ENCODE measurements at places on chromosomes 3 and 15.
A peak's percentile ranks its signal among the peaks of the same experiment; 100 is the strongest.

GRCh38 chr3:37668818-37669610 lies 192.7 kb upstream of the CTDSPL start:
- DNase-seq = no peak

DNA sequence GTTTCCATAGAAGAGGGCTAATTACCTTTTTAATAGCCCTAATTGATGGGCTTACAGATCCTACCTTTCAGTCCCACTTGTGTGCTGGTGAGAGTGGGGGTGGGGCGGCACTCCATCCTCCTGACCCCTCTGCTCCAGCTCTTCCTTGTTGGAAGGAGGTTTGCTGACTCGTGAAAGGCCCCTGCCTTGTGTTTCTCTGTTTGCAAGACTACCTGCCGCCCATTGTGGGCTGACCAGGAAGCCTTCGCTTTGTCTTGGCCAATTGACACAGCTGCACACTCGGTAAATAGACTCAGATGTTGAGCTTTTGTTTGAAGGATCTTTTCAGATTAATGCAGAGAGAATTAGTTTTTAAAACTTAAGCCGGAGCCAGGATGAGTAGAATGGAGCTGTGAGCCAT lies 197.3 kb upstream of the HES1 start:
- no peak for DNase-seq

GRCh38 chr3:106068381-106068780 lies 199.6 kb upstream of the CBLB start:
- no peak for DNase-seq

DNA sequence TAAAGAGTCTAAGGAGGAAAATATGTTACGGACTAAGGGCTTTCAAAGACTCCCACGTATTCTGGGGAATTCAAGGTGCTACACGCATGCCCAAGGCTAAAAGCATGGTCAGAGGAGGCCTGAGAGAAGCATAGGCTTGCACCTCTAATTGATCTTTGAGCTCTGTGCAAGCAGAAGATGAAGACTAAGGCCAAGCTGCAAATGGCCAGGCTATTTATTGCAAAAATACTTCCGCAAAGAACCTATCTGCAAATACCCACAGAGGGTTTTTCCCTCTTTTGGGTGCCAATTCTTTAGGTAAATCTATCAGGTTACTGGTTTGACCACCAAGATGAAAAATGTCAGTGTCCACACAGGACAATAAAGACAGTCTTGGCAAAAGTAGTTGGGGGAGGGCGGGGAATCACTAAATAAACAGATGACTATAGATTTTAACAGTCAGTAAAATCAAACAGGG lies 119.5 kb downstream of the STAG1 start:
- DNase-seq = no peak

DNA sequence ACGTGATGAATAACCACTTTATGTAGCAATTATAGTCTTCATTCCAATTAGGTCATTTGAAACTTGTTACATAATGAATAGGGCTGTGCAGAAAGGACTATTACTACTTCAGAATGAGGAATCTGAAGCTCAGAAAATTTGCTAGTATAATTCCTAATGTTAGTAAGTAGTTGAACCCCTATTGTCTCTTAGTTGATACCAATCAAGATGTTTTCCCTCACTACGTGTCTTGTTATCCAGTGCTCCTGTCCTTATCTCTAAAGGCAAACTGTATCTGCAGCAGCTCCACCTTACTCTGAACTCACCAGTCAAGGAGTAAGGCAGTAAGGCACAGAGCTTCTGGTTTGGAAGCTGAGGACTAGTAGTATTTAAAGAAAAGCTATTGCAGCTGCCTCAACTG lies 32.0 kb downstream of the RAB11A start:
- DNase-seq = no peak

DNA sequence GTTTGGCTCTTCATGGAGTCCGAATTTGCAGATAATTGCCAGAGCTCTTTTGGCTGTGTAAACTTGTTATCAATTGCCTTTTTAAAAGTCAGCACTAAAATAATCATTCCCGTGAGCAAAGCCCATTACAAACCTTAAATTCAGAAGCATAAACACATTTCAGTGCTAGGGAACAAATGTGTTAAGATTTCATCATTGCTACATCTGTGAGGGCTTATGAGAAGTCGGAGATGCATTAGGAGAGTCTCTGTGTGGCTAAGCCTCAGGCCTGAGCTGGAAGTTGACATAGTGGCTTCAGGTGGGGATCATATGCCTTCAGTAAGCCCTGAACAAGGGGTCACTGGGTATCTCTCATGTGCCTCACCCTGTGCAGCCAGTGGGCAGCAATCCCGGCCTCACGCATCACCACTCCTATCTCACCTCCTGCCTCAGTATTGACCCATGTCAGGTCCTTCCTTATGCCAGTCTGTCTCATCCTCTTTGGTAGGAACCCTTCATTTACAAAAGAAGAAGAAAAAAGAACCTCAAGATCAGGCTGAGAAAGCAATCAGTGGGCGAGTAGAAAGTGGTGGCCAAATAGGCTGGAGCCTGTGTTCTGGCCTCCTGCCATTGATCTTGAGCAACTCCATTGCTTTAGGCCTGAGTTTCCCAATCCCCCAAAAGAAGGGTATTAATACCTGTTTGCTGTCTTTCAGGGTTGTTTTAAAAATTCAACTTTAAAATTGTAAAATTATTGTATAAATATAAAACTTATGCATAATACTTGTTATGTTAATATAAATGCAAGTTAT lies 233.5 kb downstream of the IL20RB start:
- DNase-seq = no peak

DNA sequence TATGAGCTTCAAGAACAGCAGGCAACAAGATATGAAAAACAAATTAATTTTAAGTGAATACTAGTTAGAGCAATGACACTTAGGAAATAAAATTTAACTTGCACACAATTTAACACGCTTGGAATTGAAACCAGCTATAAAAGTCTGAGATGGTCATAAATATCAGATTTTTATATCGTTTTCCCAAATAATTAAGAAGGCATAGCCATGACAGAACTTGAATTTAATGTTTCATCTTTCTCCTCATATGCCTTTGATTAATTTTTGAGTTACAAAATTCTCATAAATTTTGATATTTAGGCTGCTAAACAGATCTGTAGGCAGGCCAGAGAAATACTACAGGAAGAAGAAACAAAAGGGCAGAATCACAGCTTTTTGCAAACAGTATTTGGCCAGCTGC lies 38.5 kb downstream of the CD200R1L start:
- no peak for DNase-seq

GRCh38 chr15:93036951-93037819 lies 51.8 kb downstream of the RGMA start:
- no peak for DNase-seq

DNA sequence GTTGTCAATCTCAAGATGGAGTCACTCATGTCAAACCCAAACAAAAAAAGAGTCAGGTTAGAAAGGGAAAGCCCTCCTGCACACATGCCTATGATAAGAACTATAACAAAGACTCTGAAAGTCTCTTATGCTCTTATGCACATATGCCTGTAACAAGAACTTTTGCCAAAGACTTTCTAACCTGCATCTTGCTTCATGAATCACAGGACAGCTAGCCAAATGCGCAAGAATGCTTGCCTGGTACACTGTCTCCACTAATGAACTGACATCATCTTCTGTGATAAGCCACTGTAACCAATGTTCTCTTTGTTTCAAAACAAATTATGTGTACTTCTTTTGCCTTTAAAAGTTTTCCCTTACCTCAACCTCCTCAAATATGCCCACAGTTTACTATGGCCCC lies 18.2 kb upstream of the EHHADH start:
- DNase-seq = no peak

- no peak for DNase-seq
Measured at GRCh38 chr3:55434789-55435188, 52.3 kb downstream of the WNT5A start.

DNA sequence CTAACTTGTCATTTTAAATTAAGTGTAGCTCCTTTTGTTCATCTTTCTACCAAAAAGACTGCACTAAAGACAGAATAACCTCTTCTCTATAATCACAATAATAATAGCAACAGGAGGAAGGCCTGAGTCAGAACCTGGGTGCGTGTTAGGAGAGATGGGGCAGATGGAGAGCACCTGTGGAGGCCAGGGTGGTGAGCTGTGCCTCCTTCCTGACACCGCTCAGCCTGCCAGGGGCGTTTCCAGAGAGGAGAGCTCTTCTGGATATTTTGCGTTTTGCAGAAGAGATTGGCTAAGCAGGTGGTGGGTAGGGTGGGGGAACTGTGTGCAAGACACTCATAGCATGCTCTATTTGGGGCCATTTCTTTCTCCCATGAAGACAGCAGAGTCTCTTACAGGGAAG lies 83.5 kb downstream of the MEGF11 start:
- no peak for DNase-seq

DNA sequence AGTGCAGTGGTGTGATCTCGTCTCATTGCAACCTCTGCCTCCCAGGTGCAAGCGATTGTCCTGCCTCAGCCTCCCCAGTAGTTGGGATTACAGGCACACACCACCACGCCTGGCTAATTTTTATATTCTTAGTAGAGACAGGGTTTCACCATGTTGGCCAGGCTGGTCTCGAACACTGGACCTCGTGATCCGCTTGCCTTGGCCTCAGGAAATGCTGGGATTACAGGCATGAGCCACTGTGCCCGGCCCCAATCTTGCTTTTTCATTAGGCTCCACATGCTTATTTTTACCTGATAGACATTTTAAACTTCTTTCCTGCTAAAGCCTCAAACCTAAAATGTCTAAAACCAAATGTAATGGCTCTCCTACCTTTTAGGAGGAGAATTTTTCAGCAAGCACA lies 817.0 kb upstream of the NECTIN3 start:
- no peak for DNase-seq

DNA sequence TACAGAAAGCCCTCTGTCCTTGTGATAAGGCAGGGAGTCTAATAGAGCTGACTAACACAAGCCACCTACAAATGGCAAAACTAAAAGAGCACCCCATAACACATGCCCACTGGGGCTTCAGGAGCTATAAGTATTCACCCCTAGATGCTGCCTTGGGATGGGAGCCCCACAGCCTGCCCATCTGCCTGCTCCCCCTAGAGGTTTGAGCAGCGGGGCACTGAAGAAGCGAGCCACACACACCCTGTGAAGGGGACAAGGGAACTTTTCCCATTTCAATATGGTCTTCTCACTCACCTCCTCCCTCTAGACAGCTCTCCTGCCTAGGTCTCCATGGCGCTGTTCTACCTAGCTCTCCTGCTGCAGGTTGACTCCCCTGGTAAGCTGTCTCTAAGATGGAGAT lies 261.0 kb downstream of the SHQ1 start:
- DNase-seq = no peak

GRCh38 chr3:43752905-43753304 lies 62.2 kb downstream of the ABHD5 start:
- DNase-seq = no peak

- DNase-seq = peak; percentile 42
Measured at GRCh38 chr3:134754768-134755559, 40.1 kb upstream of the EPHB1 start.
